ENCODE measurements at places on chromosomes 4 and X.

DNA sequence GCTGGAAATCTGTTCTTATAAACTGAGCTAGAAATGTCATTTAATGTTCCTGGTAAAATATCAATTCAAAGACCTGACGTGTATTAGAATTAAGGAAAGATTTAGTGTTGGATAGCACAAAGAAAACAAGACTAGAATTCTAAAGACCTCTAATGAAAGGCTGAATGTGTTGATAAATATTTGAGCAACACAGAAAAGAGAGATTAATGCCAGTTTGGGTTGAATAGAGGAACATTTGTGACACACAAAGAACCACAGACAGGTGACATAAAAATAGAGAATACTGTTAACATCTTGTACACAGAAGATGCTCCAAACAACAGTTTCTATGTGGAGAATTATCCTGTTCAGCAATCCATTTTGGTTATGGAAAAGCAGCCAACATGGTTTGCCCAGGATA is 222.1 kb upstream of the GALNT7 start:
- no peak for DNase-seq

DNA sequence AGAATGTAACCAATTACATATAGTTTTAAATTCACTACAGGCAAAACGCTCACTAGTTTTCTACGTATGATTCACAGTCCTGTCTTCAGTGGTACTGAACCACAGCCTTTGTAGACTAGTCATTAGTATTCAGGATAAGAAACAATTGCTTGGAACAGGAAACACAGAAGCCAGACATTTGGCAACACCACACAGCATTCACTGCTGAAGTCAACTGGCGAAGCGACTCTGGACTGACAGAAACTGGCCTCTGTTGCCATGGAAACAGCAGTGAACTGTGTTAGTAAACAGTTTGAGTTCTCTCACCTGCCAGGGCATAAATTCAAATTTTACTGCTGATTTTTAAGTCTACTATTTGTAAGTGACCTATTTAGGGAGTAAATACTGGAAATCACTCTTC is 57.6 kb downstream of the MAPK10 start:
- no peak for DNase-seq

- DNase-seq, result no peak
Observed at GRCh38 chr4:168437192-168437943, 42.9 kb downstream of the DDX60L start.

GRCh38 chr4:4880492-4880891 is 21.0 kb downstream of the MSX1 start:
- no peak for DNase-seq

GRCh38 chrX:132292793-132293192 is 73.5 kb upstream of the RAP2C start:
- DNase-seq, result no peak

- no peak for DNase-seq
Observed at GRCh38 chr4:74005528-74005927, 7.1 kb upstream of the CXCL5 start.

DNA sequence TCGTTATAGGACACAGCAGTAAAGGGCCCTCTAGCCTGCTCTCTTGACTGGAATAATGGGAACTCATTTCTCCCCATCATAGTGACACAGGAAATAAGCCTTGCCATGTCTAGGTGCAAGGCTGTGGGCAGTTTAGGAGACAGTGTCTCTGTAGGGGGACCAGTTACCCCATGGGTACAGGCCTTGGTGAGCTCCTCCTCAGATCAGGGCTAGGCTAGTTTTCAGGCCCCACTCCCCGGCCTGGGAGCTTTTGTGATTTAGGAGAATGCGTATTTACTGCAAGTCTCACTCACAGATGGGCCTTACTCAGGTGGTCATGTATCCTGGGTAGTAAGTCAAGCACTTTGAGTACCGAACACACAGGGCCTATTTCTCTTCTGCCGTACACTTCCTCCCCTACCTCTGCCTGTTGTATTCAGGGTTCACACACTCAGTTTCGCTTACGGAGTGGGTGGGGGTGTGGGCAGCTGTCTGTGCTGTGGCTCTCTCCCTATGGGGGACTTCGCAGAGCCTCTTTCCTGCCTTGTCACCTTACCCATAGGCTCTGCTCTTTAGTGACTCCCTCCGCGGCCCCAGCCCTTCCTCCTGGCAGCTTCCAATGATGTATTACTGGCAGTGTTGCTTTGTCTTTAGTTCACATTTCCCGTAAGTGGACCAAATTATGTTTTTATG is 34.2 kb downstream of the FAM193A start:
- no peak for DNase-seq

DNA sequence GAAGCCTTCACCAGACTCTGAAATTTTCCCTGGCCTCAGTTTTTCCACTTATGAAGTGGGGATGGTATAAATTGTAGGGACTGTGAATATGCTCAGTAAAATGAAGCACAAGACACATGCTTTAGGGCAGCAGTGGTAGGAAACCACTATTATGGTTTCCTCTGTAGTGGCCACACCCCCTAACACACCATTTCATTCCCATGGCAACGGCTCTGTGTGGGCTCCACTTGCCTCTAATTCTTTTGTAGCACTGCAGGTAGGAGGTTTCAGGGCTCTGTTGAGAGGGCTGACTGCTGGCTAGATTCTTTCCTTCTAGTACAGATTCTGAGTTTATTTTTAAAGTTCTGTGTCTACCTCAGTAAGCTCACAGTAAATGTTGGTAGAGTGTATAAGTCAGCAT is 3.5 kb upstream of the VMA21 start:
- peak; percentile 17 for DNase-seq

DNA sequence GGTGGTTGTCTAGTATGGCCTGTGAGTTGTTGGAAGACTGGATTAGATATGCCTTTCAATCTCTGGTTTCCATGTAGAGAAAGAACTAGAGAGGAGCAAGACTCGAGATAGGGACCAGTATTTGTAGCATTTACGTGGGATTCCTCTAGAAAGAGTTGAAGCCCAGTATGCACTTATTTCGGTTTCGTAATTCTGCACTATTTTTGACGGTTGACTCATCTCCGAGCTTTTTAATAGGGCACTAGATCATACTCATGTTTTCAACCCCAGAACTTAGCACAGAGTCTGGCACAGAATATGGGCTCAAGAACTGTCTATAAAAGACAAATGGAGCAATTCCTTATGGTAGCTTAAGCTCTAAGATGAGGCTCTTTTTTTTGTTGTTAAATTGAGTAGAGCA is 15.7 kb downstream of the HELT start:
- no peak for DNase-seq

GRCh38 chr4:26791346-26791745 is 69.3 kb upstream of the STIM2 start:
- DNase-seq, result no peak

DNA sequence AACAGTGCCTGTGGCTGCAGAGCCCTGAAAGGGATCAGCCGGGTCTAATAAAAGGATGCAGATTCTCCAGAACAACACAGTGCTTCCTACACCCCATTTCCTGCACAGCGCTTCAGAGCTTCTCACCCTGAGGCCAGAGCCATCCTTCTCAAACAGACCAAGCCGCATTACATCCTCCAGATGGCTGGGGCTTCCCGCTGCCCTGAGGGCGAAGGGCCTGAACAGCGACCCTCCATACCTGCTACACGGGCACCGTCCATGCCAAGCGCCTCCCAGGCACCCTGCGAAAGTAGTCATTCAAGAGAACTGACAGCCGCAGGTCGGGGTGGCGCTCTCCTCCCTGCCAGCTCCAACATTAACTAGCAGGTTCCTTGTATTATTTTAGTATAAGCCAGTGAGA is 36.5 kb downstream of the ACOX3 start:
- no peak for DNase-seq

DNA sequence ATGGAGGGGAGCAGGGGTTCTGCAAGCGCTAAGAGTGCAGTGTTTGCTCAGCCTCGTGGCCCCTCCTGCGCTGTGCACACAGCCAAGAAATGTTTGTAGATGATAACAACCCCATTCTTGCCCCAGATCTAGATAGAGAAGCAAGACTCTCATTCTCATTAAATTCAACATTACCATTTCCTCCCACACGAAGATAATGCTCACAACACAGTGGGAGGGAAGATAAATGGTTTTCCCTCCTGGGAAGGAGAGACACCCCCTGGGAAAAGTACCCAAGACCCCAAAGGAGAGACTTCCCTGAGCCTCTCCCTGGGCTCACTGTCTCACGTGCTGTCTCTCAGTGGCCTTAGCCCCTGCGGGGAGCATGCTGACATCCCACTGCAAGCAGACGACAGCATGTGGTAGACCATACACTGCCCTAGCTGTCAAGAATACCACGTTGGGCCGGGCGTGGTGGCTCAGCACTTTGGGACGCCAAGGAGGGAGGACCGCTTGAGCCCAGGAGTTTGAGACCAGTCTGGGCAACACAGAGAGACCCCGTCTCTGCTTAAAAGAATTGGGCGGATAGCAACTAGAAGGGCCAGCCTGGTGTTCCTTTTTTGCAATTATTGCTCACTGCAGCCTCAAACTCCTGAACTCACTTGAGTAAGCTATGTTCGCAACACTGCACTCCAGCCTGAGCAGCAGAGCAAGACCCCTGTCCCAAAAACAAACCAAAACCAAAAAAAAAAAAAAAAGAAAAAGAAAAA is 34.9 kb upstream of the IQSEC2 start:
- no peak for DNase-seq

DNA sequence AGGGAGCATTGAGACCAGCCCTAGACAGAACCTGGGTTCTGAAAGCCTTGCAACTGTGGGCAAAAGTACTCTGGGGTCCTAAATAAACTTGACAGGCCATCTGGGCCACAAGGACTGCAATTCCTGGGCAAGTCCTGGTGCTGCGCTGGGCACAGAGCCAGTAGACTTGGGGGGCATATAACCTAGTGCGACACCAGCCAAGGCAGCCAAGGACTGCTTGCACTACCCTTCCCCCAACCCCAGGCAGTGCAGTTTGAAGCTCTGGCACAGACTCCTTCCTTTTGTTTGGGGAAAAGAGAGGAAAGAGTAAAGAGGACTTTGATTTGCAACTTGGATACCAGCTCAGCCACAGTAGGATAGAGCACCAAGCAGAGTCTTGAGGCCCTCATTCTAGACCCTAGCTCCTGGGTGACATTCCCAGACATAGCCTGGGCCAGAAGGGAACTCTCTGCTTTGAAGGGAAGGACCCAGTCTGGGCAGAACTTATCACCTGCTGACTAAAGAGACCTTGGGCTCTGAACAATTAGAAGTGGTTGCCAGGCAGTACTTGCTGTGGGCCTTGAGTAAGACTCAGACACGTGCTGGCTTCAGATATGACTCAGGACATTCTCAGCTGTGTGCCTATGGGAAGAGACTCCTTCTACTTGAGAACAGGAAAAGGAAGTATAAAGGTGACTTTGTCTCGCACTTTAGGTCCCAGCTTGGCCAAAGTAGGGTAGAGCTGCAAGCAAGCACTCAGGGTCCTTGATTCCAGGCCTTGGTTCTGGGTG is 522.8 kb downstream of the GLUD2 start:
- DNase-seq, result no peak

- DNase-seq, result no peak
Observed at GRCh38 chr4:55729351-55730279, 90.0 kb upstream of the EXOC1L start.

DNA sequence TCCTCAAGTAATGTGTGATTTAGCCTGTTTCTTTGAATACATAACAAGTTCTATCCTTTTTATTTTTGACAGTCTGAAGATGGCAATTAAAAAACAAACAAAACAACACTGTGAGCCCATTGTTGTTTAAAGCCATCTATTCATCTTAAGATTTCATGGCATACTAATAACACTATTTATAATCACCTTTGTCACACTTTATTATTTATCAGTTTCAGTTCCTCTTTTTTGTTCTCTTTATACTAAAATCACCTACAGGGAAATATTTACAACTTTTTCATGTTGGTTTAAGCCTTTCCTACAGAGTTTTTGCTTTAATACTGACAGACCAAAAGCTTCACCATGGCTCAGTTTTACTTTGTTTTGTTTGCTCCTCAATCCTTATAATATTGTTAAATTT is 247.4 kb upstream of the CTSO start:
- no peak for DNase-seq

- DNase-seq, result no peak
Observed at GRCh38 chrX:78555401-78555980, 103.6 kb downstream of the RTL3 start.

DNA sequence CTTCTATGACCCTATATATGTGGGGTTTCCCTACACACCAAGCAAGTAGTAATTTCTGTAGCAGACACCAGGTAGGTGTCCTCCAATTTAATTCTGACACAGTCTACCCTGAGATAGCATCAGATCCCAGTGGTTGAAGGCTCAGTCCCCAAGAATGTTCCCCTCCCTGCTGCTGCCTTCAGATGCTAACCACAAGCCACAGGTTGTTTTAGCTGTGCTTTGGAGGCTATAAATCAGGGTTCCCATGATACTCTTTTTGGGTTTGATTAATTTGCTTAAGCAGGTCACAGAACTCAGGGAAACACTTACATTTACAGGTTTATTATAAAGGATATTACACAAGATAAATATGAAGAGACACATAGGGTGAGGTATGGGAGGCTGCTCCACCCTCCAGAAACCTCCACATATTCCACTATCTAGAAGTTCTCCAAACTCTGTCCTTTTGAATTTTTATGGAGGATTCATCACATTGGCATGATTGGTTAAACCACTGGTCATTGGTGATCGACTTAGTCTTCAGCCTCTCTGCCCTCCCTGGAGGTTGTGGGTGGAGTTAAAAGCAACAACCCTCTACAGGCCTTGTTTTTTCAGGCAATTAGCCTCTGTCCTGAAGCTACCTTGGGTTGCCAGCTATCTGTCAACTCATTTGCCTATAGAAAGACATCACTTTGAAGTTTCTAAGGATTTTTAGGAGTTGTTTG is 50.8 kb downstream of the GRIA2 start:
- DNase-seq, result no peak

GRCh38 chrX:29941287-29941686 is 274.1 kb upstream of the MAGEB2 start:
- DNase-seq, result no peak

DNA sequence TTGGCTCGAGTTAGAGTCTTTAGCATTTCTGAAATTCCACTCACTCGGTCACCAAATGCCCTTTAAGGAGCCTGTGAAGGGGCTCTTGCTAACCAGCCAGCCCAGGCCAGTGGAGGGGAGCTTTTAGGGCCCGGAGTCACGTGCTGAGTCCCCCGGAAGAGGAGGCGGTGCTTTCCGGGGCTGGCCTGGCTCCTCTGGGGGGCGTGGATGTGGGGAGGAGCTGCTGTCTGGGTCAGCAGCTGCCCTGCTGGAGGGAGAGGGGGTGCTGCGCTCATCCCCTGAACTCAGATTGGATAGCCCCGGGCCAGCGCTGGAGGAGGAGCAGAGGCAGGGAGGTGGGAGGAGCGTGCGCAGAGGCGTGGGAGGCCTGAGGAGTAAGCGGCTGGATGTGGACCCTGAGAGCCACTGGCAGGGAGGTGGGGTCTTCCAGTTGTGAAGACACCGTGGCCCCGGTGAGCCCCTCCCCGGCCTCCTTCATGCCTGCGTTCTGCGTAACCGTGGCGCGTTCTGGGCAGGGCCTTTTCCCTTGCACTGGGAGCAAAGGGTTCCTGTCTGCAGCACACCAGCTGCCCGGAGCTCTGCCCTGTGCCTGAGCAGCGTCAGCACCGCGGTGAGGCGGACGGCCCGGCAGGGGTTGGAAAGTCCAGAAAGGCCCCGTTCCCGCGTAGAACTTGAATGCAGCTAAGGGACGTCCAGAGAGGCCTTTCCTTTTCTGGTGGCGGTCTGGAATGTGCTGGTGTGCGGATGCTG is 19.7 kb downstream of the MAEA start:
- DNase-seq, result peak; percentile 54

Measured in T-helper 17 cell (primary cell).